CD8-positive, alpha-beta T cell (primary cell): ENCODE measurements at places on chromosomes 16 and 17.

GRCh38 chr16:78045865-78046581 is 23.7 kb downstream of the CLEC3A start:
- DNase-seq, result no peak

DNA sequence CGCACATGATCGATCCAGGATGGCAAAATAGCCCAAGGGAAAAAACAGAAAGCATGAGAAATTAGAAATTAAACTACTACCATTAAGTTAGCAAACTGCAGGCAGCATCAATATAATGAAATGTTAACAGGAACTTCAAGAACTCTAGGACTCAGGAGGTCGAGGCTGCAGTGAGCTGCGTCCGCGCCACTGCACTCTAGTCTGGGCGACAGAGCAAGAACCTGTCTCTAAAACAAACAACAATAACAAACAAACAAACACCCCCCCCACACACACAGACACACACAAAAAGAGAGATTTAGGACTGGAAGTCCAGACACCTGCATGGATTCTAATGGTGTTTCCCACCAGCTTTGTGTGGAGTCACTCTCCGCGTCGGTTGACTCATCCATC is 525 bp upstream of the SEPHS2 start:
- no peak for DNase-seq

GRCh38 chr17:50265212-50265611 is 9.1 kb upstream of the TMEM92 start:
- DNase-seq, result no peak

- no peak for DNase-seq
Measured at GRCh38 chr16:82699711-82700495, 73.1 kb downstream of the CDH13 start.

DNA sequence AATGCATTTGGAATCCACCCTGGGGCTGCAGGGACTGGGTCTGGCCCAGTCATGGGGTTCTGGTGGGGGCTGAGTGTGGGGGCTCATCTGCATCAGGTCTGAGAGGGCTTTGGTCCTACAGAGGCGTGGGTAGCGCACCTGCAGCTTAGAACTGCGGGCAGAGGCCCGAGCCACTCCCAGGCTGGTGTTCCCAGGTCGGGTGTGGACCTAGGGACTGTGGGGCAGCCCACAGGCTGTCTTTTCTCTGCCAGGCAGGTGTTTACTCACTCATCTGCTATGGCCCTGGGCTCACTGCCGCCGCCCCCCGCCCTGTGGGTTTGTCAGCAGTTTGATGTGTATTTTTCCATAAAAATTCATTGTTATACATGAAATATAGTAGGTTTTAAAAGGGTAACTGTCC is 27.0 kb upstream of the DOC2B start:
- no peak for DNase-seq

DNA sequence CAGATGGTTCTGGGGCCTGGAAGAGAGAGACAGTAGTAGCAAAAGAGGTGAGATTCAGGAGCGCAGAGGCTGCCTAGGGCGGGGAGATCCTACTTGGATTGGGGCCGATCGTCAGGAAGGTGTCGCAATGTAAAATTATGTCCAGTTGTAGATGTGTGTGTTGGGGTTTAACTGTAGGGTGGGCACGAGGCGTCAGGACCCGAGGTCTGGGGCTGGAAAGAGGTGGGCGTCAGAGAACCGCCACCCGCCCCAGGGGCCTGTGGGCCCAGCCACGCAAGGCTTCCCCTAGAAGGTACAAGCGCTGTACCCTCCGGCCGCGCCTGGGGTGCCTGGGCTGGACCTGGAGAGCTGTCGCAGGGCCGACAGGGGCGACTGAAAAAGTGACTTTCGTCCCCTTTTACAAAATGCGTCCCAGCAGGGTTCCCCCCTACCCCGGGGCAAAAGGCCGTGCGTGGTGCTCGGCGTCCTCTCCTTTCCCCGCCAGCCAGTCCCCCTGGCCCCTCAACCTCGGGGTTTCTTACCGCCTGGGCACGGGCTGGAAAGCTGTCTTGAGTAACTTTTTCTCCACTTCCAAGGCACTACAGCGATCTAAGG is 2.8 kb downstream of the IRX3 start:
- no peak for DNase-seq

GRCh38 chr17:79224476-79224875 is 149.9 kb downstream of the ENGASE start:
- DNase-seq, result no peak

DNA sequence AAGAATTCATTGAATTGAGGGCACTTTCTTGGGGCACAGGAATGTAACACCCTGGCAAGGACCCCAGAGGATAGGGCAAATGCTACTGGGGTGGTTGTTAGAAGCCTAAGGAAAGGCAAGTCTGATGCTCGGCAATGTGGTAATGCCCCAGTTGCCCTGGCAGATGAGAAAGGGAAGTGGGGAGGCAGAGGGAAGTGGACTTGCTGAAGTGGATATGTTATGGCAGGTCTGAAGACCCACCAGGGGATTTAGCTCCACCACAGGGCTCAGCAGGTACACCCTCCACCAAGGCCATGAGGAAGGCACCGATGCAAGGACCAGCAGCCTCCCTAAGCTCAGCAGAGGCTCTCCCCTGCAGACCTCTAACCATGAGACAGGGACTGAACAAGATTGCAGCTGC is 184.8 kb downstream of the IRX5 start:
- no peak for DNase-seq

DNA sequence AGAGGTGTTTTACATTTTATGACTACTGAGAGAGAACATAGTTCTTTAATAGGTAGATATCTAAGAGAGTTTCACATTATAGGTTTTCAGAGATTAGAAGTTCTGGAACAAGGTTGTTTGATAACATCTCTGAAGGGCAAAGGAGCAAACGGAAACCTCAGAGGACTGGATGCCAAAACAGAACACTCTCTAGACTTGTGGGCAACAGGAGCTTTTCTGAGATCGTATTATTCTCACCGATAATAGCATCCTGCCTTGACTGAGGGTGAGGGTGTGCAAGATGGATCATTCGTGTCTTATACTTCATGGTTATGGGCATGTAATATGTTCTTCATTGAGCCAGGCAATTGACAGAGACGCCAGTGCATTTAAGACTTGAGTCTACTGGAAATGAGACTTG is 234.8 kb downstream of the IRX3 start:
- DNase-seq, result no peak

GRCh38 chr17:21524211-21524591 is 148.0 kb downstream of the KCNJ12 start:
- no peak for DNase-seq

GRCh38 chr17:70053241-70054234 is 21.5 kb upstream of the KCNJ16 start:
- DNase-seq, result no peak

DNA sequence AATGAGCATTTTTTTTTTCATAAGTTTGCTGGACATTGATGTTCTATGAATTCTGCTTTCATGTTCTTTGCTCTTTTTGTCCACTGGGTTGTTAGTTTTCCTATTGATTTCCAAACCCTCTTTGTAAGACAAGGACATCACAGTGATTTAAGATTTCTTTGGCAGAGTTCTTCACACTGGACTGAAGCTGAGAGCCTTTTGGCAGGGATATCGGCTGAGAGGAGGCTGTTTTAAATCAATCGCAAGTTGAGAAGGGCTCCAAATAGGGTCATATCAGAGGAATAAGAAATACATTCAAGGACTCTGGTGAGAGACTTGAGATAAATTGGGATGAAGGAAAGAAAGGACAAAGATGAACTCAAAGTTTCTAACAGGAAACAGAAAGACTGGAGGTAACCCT is 165.8 kb upstream of the AXIN2 start:
- no peak for DNase-seq

GRCh38 chr16:20510323-20510722 is 59.0 kb downstream of the ACSM2A start:
- DNase-seq, result no peak

DNA sequence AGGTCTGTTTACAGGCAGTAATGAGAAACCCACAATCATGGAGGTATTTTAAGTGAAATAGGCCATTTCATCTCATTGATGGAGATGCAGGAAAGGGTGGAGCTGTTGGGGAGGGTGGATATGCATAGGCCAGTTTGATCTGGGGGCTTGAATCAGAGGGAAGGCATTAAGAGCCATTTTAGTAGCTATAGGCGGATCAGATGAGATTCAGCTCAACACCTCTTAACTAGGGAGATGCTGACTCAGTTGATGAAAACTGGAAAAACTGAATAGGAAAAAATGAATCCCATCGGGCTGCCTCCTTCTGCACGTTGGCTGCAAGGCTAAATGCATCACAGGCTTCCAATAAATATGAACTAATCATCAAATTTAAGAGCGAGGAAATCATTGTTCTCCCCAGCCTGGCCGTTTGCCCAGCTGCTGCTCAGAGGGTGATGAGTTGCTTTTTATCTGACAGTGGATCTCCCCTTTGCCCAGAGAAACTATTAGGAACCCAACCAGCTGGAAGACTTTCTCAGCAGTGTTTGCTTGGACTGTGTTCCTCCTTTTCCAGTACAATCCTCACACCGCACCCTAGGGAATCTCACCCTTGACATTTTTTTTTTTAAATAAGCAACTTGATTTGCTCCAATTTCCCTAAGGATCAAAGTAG is 149.6 kb downstream of the SOX9 start:
- no peak for DNase-seq

GRCh38 chr17:63698886-63699637 is 863 bp downstream of the LIMD2 start:
- peak; percentile 96 for DNase-seq

- DNase-seq, result no peak
Measured at GRCh38 chr16:14427371-14427948, 202.6 kb downstream of the PARN start.

DNA sequence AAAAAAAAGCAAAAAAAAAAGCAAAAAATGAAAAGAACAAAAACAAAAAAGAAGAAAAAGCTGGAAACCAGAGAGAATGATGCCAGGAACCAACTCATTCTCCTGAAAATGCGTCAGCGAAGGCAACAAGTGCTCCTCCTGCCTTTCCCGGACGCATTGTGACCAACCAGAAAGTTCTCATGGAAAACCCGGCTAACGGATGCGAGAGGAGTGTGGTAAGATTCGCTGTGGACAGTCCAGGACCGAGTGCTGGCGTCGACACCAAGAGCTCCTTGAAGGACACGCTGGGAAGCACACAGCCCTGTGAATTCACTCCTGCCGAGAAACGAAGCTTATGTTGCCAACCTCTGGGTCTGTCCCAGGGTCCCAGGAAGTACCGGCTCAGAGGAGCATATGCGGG is 43.4 kb downstream of the METRNL start:
- DNase-seq, result no peak

DNA sequence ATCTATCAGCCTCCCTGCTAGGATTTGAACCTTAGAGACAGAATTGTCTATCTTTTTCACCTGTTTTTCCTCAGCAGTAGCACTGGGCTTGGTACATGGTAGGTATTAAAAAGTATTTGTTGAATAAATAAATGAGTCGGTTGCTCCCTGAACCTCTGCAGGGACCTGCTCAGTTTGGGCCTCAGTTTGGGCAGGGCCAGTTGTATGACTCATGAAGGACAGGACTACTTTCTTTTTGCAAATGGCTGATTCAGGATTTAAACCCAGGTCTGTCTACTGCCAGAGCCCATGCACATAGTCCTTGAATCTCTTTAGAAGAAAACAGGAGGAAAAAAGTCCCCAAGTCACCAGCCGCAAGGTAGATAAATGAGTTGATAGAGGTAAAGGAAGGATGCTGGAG is 3.1 kb downstream of the MMP2 start:
- no peak for DNase-seq
